Activated CD4-positive, alpha-beta T cell treated with anti-CD3 and anti-CD28 coated beads, Interleukin-2, amount 10 ng/mL, durations not matched to agents 24 days and 14 days (primary cell): ENCODE measurements at places on chromosomes 3 and 15.

DNA sequence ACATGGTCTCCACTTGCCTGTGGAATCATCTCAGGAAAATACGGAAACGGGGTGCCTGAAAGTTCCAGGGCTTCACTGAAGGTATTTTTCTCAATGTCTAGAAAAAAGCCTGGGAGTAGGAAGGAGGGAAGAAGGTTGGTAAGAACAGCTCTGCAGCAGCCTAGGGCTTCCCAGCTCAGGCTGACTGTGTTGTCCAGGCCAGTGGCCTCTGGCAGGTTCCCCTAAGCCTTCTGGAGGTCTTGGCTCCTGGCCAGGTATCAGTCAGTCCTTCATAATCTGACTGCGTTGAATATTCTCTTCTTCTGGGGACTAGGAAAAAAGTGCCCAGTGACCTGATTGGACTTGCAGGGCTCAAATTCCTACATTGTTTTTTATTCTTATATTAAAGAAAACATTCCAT lies 38.6 kb downstream of the SSR3 start:
- DNase-seq, result no peak

GRCh38 chr3:111197485-111197884 lies 125.9 kb downstream of the NECTIN3 start:
- DNase-seq, result peak; percentile 47

GRCh38 chr3:59843821-59844220 lies 794.0 kb upstream of the CFAP20DC start:
- no peak for DNase-seq

DNA sequence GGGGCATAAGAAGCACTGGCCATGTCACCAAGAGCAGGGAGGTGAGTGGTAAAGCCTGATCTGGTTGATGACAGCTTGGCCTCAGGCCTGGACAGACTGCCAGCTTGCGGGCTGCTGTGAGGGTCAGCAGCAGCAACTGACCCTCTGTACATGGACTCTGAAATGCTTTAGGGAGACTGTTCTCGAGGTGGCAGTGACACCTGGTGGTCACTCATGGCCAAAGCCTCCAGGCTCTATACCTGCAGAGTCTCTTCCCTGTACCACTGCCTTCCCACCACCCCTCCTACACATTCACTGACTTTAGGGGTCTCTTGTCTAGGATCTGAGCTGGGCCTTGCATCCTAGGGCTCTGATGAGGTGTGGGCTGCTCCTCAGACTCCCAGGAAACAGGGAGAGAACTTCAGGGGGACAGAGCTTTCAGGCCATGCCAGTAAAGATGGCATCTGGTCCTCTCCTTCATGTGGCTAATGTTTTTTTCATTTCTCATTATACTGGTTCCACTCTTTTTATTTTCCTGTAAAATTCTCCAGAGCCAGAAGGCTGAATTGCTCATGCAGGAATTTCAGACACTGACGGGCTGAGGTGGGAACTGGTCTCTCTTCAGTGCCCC lies 17.2 kb upstream of the TIMP4 start:
- peak; percentile 72 for DNase-seq

DNA sequence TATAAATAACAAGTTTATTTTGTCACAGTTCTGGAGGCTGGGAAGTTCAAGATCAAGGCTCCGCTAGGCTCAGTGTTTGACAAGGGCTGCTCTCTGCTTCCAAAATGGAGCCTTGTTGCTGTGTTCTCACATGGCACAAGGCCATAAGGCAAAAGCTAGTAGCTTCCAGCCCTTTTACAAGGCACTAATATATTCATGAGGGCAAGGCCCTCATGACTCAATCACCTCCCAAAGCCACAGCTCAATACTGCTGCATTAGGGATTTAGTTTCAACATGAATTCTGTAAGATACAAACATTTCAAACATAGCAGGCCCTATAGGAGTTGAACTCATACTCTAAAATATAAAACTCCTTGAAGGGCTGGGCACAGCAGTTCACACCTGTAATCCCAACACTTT lies 30.2 kb downstream of the ZBTB11 start:
- no peak for DNase-seq

DNA sequence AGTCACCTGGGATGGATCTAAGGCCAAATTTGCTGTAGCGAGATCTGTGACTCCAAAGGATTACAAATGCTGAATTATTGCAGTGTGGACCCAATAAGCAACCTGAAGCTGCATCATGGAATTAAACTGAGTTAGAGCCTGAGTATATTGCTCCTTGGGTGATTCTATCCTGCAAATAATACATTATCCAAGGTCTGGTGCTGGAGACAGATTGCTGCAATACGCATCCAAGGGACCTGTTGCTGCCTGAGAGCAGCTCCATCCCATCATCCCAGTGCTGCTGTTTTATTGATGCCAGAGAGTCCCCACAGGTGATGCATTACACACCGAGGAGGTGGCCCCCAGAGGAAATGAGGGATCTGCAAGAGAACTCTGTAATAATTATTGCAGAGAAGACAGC lies 31.6 kb upstream of the PCSK6 start:
- no peak for DNase-seq

GRCh38 chr15:80816936-80817335 lies 37.8 kb downstream of the CEMIP start:
- no peak for DNase-seq

DNA sequence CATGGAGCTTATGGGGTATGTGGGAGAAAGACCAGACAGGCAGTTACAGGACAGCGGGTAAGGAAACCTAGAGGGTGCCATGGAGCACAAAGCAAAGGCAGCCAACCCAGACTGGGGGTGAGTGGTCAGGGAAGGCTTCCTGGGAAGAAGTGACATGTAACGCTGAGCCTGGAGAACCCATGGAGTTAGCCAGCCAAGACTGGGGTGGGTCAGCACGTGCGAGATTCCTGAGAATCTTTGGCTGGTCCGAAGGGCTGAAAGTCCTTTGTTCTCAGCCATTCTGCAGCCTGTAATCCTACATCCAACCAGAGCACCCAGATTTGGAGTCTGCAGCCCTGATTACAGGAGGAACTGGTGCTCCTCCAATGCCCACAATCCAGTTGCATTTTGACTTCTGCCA lies 120.1 kb upstream of the WNT5A start:
- DNase-seq, result no peak

DNA sequence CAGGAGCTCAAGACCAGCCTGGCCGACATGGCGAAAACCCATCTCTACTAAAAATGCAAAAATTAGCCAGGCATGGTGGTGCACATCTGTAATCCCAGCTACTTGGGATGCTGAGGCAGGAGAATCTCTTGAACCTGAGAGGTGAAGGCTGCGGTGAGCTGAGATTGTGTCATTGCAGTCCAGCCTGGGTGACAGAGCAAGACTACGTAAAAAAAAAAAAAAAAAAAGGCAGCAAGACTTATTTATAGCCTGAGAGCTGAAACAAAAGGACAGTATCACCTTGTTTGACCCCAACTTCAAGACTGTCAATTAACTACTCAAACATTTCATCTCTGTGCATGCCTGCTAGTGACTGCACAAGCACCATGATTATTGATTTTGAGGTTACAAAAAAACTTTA lies 478.9 kb upstream of the GBE1 start:
- DNase-seq, result no peak

DNA sequence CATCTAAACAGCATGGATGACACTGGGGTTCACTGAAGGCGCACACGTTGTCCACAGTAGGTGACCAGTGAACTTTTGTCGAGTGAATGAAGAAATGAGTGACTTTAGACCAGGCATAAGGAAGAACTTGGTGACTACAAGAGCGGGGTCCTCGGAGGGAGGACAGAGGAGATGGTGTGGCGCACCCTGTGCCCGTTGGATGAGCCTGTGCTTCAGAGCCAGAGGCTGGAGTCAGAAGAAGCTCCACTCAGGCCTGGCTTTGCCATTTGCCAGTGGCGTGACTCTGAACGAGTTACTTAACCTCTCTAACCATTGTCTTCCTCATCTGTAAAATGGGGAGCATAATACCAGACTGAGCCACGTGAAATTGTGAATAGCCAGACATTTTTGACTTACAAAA lies 42.2 kb downstream of the MUC4 start:
- DNase-seq, result no peak

DNA sequence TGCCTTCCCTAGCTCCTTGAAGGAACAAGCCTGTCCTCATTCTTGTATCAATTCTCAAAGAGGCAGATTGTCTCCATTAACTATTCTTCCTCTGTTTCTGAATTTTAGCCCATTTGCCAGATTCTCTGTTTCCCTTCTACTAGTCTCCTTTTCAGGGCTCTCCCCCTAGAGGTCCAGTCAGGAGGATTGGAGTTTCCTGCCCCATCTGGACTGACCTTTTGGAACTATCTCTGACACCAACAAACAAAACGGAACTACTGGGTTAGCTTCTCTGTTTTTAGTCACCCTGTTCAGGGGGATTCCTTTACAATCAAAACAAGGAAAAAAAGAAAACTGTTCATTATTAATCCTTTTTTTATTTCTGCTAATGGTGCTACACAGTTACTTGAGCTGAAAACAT lies 10.2 kb upstream of the KPNA4 start:
- no peak for DNase-seq

DNA sequence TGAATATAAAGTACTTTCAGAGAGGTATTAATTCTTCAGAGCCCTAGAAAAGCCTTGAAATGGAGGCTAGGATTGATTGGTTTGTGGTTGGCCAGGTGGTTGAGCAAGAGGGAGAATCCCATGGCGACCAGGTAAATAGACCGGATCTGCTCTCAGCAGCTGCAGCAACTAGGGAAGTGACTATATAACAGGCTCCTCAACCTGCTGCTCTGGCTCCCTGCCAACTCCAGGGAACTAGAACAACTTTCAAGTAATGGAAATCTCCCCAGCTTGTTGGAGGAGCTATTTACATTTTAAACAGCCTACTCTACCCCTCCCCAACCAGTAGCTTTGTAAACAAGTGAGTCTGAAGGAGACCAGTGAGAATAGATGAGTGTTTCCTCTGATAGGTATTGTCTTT lies 121.8 kb upstream of the CADM2 start:
- DNase-seq, result no peak

GRCh38 chr3:135473449-135473848 lies 492.1 kb upstream of the PPP2R3A start:
- DNase-seq, result no peak

DNA sequence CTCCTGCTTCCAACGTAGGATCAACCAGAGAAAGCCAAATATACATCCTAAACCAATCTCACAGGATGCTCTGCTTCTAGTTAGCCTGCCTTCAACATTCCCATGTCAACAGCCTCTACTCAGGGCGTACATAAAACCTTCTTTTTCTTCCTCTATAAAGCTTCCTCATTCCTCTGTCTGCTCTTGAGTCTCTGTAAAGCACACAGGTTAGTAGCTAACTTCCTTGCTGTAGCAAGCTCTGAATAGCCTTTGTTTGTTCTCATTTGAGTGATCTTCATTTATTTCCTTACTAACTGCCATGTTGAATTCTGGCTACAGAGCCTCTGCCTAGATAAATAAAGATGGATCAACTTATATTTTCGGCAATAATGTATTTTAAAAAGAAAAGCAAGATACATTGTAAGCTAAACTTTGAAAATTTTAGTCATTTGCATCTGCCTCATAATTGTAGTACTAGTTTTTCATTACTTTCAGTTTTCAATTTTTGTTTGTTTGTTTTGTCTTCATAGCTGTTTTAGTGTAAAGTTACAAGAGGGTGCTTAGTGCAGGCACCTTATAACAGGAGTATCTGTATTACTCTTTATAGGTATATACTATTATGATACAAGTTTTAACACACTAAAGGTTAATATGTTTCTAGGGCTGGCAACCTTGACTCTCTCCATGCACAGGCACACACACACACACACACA lies 498.2 kb downstream of the PYDC2 start:
- DNase-seq, result no peak

DNA sequence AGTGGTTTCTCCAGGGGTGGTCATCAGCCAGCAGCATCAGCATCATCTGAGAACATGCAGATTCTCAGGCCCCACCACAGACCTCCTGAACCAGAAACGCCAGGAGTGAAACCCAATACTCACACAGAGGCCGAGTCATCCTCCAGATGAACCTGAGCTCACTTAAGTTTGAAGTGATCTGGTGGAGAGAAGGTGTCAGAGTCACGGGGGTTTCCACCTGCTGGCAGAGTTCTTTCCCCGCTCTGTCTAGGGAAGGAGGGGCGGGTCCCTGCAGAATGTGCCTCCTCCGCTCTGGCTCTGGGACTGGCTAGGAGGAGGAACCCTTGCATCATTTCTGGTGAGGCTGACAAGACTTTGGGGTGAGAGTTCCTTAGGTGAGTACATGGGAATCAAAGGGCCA lies 13.3 kb upstream of the KIF23 start:
- DNase-seq, result no peak

DNA sequence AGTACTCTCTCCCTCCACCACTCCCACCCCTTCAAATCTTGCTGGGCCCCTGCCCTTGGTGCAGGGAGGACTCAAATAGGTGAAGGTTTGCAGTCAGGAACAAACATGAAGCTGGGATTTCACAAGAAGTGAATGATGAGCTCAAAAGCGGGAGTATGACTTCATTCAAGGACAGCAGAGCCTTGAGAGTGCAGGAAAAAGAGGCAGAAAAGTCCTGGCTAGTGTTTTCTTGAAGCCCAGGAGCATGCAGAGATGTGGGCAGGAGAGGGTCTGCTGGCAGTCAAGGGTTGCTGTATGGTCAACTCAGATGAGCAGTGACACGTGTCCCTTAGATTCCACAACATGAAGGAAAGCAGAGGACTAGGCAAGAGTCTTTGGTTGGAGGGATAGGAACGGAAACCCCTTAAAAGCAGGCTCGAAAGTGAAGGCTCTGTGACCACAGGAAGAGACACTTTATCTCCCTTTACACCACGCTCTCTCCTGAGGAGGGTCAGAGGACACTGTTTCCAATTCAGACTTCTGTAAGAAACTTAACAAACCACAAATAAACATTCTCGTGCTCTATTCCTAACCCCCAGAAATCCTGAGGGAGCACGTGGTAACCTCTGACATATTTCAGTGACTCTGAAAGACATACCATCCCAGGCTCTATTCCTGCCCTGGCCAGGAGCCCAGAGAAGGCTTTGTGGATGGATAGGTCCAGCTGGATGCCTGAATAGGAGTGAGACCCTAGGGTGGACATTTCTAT lies 168.0 kb upstream of the NDN start:
- no peak for DNase-seq

GRCh38 chr3:105414841-105415240 lies 48.1 kb downstream of the ALCAM start:
- DNase-seq, result no peak

DNA sequence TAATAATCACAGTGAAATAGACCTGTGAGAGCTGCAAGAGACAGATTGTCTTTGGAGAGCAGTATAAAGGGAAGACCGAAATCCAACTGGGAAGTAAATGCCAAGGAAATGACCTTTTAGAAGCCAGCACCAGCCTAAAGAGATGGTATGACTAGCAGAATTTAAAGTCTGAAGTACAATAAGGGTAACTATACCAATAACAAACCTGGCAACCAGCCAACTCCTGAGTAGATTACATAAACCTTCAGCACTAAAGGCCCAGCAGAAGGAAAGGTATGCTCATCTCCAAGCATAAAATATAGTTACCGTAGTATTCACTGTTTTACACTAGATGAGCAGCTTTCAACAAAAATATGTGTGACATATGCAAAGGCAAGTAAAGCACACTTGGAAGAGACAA lies 155.1 kb upstream of the SATB1 start:
- no peak for DNase-seq

DNA sequence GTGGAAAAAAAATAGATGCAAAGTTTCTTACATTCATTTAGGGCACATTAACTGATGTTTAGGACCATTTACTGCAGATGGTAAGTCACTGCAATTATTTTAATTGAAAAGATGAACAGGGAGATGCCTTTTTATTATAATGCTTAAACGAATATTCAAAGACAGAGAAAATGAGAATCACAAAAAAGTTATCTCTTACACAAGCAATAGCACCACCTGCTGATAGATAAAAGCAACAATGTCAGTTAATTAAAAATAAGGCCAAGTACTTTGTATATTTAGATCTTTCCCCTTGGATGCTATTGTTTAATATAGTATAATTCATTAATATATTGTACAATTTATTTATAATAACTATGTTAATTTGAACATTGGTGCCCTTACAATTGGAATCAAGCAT lies 55.9 kb downstream of the IFT80 start:
- DNase-seq, result no peak
